T1000 (cell line): ENCODE measurements at places on chromosomes 11 and 22.

GRCh38 chr11:30729187-30729713, 143.1 kb upstream of the MPPED2 start:
- DNase-seq: no peak

GRCh38 chr11:134645576-134645975, 233.5 kb upstream of the B3GAT1 start:
- no peak for DNase-seq

- DNase-seq: no peak
These were observed 56.6 kb downstream of the FBXO7 start for GRCh38 chr22:32531228-32531627.

- DNase-seq: no peak
These were observed 96.8 kb downstream of the ATM start for GRCh38 chr11:108319541-108320145.

DNA sequence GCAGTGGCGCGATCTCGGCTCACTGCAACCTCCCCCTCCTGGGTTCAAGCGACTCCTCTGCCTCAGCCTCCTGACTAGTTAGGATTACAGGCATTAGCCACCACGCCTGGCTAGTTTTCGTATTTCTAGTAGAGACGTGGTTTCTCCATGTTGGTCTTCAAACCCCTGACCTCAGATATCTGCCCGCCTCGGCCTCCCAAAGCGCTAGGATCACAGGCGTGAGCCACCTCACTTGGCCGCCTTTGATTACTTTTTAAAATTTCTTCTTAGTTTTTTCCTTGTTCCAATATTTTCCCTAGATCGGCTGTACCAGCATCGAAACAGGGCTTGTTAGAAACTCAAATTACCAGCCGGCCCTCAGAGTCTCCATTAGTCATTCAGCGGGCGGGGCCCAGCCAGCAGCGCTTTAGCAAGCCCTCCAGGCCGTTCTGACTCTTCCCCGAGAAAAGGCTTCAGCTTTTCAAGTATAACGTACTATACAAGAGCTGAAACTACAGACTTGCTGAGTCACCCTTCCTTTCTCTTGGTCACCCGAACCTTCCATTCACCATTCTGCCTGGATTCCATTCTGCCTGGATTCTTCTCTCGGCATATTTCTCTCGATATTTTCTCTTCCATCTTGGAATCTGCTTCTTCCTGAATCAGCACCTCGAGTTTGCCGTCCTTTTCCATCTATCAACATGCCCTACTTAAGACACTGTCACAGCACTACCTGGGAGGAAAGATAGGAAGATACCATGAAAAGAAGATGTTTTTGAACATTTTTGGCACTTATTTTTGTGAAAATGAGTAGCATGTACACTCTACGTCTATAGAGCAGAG, 6.7 kb upstream of the CAPRIN1 start:
- DNase-seq: peak; percentile 69

GRCh38 chr22:17149076-17149815, 9.8 kb downstream of the HDHD5 start:
- no peak for DNase-seq
